ENCODE measurements at places on chromosomes 2 and 18.
A peak's percentile ranks its signal among the peaks of the same experiment; 100 is the strongest.

- no peak for DNase-seq
Observed at GRCh38 chr18:52334896-52335295, 5.1 kb upstream of the DCC start.

GRCh38 chr2:70397186-70397585, 95.3 kb upstream of the FAM136A start:
- no peak for DNase-seq

GRCh38 chr2:130985206-130985780, 108.0 kb downstream of the FAM168B start:
- DNase-seq: peak; percentile 66

GRCh38 chr2:238100049-238100820, at the start of gene ESPNL:
ESPNL (plus strand) TSS chr2:238100340; CDS start chr2:238100420, 80 bp downstream.
- peak; percentile 45 for DNase-seq

DNA sequence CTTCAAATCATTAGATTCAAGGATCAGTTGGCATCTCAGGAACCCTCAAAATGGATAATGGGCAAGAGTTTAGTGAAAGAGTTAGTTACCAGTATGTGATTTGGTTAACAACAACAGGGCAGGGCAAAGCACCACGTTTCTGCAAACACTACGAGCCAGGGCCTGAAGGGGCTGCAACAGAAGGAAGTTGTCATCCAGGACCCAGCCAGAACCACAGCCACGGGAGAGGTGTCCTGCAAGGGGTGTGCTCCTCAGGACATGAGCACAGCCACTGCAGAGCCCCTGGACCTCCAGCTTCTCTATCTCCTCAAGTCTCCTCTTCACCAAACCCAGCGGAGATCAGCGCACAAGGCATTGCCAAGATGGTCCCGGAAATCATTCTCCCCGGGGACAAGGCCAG, 173.3 kb upstream of the PIEZO2 start:
- no peak for DNase-seq

DNA sequence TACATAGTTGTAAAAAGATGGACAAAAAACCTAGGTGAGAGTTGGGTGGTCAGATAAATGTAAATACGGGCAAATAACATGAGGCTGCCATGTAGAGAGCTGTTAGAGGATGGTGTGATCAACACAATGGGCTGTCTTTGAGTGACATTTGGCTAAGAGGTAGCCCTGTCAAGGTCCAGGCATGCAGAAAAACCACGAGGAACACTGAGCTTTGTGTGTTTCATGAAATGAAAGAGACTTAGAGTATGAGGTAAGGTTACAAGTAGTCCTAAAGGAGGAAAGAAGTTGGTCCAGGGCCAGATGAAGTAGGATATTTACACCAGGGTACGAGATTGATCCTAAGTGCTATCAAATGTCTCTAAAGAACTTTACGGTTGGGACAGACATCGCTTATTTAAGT, 160.9 kb downstream of the RDH14 start:
- DNase-seq: no peak

- DNase-seq: no peak
Observed at GRCh38 chr18:3911413-3911812, 461.4 kb downstream of the TGIF1 start.

GRCh38 chr2:140679752-140680151, 1451.1 kb downstream of the LRP1B start:
- DNase-seq: no peak

DNA sequence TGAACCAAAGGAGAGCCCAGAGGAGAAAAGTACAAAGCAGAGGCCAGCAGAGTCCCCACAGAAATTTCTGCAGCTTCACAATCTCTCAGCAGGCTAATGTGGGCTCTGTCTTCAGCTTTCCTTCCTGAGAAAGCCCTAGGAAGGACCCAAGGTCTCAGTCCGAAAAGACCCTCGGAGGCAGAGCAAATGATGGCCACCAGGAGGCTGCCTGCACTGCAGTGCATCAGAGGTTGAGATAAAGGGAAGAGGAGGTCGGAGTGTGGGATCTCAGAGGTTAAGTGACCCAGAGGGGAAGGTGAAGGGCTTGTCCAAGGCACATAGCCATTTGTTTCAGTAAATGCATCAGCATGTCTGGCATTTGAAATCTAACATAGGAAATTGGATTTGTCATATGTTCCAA, 299.1 kb upstream of the SLC14A2 start:
- no peak for DNase-seq

GRCh38 chr2:238093181-238094140, 6.7 kb upstream of the ESPNL start:
- DNase-seq: no peak

DNA sequence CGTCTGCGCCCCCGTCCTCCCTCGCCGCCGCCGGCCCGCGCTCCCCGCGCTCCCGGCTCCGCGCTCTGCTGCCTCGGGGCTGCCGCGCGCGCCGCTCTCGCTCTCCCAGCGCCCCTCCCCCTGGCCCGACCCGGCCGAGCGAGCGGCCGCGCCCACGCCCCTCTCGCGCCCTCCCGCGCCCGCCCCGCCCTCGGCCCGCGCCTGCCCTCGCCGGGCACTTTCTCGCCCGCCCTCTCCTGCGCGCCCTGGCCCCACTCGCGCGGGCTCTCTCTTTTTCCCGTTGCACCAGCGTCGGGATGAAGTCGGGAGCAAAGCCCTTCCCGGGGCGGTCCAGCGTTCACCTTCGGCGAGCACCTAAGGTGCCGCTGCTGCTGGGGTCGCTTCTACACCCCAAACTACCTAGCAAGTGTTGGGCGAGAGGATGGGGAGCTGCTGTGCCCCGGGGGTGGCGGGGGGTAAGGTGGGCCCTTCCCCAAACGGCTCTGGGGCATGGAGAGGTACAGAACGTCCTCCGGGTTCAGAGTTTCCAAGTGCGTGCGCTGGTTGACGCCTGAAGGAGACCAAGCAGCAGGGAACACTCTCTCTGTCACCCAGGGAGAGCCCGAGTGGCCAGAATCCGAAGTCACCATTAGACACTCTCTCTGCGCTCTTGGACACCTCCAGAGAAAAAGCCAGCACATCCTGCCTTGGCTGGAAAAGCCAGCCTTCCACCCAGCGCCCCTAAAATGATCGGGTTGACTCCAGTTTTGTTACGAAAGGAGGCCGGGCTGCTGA, at the start of gene COLEC12:
Gene COLEC12, minus strand, starts transcription at position 70 of the 774 bp plus-strand sequence. CDS start 187 bp downstream, outside the sequence.
- no peak for DNase-seq

GRCh38 chr2:204583773-204584172, 38.5 kb downstream of the PARD3B start:
- DNase-seq: no peak

All from inflammatory macrophage (primary cell).